ENCODE measurements at places on chromosomes 2 and 18.

DNA sequence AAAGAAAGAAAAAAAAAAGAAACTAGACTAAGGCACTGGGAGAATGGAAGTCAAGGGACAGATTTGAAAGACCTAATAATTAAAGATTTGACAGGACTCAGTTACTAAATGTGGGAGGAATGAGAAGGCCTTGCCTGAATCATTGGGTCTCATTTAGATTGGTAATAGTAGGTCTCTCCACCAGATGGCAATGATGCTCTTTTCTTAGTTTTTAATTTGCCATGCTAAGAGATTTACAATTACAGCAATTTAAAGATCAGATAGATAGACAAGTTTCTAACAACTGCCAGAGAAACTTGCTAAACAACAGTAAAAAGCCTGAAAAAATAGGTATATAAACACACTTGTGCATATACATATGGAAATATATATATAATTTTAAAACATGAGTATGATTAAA lies 153.0 kb downstream of the TMEM247 start:
- DNase-seq: no peak

- DNase-seq: no peak
These were observed 17.5 kb upstream of the MGAT4A start for GRCh38 chr2:98748292-98749065.

GRCh38 chr2:61117534-61117933 lies 44.5 kb upstream of the C2orf74 start:
- DNase-seq: no peak

DNA sequence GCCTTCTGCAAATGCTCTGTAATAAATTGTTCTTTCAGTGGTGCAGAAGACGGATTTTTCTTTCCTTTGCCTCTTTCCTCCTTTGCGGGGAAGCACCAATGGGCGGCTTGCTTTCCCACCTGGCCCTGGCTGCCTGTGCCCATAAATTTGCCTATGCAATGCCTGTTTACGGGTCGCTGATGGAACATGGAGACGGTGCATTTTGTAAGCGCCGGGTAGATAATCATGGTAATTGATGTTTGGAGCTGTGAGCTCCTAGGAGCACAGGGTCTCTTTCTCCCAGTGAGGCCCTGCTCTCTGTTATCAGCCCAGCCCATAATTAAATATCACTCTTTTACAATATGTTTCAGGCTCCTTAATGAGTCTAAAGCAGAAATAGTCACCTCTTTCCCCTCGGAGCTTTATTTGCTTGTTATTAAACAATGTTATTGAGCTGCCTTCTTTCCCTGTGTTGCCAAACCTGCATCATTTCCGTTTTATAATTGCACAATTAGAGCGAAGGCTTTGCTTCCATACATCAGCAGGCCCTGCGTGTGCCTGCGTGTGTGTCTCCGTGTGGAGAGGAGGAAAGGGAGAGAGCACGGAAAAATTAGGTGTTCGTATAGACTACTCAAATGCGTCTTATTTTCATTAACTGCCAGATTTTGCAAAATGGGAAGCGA lies 437.4 kb upstream of the POU3F3 start:
- DNase-seq: no peak

- no peak for DNase-seq
These were observed 123.3 kb downstream of the CTIF start for GRCh38 chr18:48662011-48662661.

GRCh38 chr2:113053666-113054065 lies 999 bp upstream of the IL36B start:
- DNase-seq: no peak

DNA sequence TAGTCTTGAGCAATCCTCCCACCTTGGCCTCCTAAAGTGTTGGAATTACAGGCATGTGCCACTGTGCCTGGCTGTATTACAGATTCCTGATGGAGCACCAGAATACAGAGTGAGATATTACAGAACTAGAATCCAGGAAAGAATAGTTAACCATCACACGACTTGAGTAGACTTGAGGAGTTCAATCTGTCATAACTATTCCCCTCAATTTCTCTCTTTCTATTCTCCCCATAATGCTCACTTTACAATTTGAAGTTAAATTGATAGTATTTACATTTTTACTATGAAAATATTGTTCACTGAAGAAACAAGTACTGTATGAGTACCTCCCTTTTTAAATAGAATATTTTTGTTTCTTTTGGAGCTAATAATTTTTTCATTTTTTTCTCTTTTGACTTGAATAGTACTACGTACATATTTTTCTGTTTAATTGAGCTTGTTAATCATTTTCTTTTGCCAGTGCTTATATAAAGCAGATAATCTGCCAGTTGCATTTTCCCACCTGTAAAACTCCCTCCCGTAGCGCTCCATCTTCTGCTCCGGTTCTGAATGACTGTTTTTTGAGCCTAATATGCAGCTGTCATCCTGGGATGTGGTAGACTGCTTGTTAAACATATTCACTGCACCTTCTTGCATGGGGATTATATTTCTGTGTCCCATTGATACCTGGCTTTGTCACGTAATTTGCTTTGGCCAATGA lies 105.5 kb downstream of the MYCN start:
- DNase-seq: no peak

DNA sequence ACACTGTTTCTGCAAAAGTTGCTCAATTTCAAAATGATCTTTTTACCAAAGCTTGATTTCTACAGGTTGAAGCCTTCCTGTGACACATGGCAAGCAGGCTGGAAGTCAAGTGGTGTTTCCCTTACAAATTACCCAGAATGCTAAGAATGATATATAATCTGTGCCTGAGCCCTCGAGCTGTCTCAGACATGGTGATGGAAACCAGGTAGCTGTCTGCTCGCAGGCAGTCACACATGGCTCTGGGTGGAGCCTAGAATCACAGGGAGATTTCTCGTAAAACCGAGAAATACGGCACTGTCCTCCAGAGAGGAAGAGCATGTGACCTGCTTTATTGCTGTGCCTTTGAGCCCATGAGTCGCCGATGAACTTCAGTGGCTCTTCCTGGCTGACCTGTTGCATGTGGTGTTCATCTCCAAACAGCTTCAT lies 392.9 kb downstream of the ZNF521 start:
- no peak for DNase-seq

DNA sequence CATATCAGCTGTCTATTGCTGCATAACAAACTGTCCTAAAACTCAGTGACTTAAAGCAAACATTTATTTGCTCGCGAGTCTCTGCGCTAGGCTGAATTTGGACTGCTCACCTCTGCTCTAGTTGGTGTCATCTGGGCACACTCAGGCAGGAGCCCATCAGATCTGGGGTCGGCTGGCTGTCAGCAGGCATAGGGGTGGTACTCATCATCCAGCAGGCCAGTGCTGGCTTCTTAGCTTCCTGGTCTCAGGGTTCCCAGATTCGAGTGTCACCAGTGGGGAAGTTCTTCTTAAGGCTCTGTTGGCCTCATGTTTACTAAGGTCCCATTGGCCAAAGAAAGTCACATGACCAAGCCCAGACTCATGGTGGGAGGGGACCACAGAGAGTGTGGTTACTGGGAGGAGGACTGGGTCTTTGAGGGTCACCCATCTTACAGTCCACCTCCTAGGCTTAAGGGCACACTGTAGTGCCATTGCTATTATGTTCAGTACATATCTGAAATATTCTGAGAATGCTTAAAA lies 71.6 kb upstream of the ATG16L1 start:
- DNase-seq: no peak

DNA sequence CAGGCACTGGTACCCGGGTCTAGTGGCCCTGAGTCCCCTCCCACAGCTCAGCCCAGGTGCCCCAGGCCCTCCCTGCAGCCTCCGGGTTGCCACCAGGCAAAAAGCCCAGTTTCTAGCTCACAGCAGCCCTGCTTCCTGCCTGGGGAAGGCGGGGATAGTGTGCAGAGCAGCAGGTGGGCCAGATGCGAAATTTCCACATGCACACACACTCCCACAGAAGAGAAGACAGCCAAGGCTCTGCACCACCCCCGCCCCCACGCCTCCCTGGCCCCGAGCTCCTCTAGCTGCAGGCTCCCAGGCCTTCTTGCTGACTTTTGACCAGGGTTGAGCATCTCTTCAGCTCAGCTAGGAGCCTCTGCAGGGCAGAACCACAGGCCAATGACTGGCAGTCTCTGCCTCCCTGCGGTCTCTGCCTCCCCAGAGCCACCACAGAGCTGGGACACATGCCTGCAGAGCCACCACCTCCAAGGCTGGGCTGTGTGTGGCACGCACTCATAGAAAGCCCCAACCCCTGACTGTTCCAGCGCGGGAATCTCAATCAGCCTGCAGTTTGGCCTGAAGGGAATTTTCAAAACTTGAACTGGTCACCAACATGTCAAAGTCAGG lies 7.2 kb downstream of the SLC66A2 start:
- DNase-seq: no peak

- no peak for DNase-seq
These were observed 15.4 kb downstream of the ZNF516 start for GRCh38 chr18:76479351-76480238.

DNA sequence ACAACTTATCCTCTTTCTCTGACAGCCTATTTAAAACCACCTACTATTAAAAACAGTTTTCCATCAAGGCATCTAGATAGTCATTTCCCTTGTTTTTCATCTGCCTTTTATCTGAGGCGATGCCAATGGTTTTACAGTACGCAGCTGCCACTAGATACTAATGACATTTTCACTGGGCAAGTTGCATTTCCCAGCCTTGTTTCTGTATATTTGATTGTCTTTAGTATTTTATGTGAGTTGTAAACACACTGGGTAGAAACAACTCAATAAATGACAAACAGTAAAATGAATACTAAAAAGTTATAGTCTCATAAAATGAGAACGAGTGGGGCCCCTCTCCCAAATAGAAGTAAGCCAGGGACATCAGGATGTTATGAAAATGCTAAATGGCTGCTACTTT lies 8.9 kb upstream of the DARS1 start:
- DNase-seq: no peak

DNA sequence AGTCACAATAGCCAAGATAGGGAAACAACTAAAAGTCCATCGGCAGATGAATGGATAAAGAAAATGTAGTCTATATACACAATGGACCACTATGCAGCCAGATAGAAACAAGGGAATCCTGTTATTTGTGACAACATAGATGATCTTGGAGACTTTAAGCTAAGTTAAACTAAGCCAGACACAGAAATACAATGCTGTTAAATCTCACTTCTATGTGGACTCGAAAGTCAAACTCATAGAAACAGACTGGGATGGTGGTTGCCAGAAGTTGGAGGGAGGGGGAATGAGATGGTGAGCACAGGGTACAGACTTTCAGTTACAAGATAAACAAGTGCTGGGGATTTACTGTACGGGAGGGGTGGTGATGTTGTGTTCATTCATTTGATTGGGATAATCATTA lies 5.4 kb upstream of the CNDP1 start:
- DNase-seq: no peak

DNA sequence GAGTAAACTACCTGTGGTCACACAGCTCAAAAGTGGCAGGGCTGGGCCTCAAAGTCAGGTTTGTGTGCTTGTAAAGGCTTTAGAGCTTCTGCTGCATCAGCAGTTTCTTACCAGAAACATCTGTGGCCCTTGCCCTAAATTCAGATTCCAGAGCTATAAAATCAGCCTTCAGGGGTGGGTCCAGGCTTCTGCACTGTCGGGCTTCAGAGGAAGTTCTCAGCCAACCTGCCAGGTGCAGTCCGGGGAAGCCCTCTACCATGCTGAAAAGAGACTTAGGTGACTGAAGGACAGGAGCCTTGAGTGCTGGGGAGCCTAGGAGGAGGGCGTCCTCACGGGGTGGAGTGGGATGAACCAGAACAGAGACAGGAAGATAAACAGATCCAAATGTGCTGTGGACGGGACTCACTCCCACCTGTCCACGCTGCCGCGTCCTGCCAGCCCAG lies 69.9 kb upstream of the HS6ST1 start:
- no peak for DNase-seq

DNA sequence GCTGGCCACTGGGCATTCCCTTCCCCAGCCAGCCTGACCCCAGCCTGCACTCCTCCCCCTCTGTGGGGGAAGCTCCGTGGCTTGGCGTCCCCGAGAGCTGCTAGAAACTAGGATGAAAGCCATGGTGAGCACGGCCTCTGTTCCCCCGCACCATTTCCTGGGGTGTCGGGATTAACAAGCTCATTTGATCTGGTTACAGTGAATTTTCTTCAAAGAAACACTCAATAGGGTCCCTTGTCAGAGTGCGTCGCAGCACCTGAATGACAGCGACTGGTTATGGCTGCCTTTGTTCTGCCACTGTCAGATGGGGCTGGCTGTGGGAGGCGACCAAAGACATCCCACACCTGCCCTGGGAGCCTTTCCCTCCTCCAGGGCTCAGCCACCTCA lies 7.7 kb upstream of the ALPI start:
- DNase-seq: no peak

DNA sequence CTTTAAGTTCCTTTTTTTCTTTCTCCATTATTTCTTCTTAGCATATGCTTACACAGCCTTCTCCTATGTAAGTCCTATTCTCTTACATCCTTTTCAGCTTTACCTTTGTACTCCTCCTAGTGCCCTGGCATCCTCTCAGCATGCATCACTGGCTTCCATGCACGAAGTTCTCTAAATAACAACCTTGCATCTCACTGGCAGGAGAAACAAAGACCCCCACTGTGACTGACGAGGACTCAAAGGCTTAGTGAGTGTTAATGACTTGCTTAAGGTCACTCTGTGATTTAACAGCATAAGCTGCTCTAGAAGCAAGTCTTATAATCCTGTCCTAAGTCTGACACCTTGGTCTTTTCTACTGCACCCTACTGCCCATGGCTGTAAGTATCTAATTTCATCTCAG lies 1236.0 kb upstream of the CELF4 start:
- no peak for DNase-seq

DNA sequence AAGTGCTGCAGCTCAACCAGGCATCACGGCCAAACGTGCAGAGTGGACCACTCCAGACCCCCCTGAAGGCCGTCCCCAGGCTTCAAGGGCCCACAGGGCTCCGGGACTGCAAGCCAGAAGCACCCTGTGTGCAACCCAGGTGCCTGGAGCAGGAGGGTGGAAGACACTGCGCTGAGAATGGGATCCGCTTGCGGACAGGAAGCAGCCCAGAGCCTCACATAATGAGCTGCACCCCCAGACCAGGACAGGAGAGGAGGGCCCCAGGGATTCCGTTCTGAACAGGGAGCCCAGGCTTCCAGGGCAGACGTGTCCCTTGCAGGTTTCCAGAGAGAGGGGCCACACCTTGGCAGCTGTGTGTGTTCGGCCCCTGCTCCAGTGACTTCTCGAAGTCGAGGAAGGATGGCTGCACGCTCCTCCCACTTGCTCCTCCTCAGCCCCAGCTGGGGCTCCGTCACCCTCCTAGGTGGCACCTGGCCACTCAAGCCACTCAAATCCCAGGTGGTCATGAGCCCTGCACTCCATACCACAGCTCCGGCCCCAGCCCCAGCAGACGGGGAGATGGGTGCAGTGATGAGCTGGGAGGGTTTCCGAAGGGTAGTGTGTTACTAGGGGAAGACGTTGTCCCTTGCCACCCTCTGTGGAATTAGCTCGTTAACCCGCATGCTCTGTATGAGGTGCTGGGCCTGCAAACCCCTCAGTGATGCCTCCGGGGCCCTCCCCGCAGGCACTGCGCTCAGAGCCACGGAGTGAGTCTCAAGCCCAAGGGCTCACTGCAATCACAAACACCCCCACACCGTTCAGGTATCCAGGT lies 79.2 kb downstream of the NDUFA10 start:
- no peak for DNase-seq

All from stimulated activated CD4-positive, alpha-beta T cell treated with anti-CD3 and anti-CD28 coated beads, TNF-alpha, amount 100 ng/mL, for 4 hours (primary cell).